ENCODE measurements at places on chromosomes 7 and 10.

DNA sequence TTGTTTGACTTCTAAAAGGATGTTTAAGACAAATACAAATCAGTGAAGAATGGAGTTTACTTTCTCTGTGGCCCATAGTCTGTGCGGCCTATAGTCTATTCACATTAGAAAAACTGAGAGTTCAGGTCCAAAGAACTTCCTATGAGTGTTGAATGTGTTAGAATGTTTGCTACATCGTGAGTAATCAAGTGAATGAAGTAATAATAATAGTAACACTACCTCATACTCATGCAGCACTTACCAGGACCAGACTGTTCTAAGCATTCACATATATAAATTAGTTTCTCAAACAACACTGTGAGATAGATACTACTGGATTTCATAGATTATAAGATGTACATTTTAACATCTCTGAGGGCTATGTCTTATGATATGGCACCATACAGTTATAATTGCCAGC is 70.4 kb downstream of the RALA start:
- no peak for DNase-seq

DNA sequence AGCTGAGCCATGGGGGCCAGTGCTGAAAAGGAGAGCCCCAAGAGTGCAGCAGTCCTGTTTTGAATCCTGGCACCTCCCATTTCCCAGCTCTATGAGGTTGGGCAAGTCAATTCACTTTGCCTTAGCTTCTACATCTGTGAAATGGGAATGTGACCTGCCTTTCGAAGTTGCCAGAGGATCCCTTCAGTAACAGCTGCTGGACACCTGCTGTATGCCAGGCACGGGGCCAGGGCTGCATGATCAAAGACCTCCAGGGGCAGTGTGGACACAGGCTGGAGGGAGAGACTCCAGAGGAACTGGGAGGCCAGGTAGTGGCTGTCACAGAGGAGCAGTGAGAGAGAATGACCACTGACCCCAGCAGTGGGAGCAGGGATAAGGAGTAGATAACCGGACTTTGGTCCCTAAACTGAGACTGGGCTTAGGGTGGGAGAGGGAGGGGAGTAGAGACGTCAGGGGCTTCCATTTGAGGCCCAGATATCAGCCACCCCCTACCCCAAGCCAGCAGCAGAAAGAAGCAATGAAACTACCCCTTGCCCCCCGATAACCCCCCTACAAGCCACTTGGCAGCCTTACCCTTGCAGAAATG is 45.2 kb downstream of the SRRM3 start:
- no peak for DNase-seq

DNA sequence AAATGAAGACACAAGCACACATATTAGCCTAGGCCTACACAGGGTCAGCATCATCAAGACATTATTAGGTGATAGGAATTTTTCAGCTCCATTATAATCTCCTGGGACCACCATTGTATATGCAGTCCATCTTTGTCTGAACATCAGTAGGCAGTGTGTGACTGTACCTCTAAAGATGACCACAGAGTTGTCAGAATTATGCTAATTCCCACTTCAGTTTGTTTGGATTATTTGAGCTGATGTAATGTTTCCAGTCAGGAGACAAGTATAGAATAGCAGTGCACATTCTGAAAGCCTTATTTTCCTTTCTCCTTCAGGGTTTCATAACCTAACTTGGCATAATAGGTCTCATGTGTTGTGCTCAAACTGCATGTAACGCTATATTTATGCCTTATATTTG is 306.4 kb downstream of the NXPH1 start:
- no peak for DNase-seq

DNA sequence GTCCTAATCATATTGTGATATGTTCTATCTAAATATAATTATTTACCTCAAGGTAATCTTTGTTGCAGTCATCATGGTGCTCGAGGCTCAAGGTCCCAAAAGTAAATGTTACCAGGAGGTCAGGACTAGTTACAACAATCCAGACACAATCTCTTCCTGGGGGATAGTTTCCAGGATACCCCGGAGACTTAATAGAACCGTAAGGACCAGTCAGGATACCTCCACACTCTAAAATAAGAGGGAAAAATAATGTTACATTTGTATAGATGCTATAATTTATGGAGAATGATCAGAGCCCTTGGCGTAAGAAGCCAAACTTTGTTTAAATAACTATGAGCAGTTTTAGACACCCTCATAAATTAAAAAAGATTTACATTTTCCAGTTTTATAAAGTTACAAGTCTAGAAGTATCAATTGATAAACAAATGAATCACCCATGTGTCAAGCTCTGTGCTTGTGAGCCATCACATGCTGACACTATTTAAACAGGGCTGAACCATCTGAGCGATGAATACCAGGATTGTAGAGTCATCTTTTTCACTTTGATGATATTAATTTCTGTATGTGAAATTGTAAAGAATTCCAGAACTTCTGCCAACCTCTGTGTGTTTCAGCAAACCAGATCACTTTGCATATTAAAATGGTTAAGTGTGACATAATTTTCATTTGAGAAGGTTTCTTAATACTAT is 41.3 kb downstream of the CUBN start:
- DNase-seq: no peak

- DNase-seq: no peak
Measured at GRCh38 chr7:158470336-158470735, 117.3 kb downstream of the PTPRN2 start.

GRCh38 chr7:135075716-135076115 is 72.2 kb upstream of the TMEM140 start:
- DNase-seq: no peak

DNA sequence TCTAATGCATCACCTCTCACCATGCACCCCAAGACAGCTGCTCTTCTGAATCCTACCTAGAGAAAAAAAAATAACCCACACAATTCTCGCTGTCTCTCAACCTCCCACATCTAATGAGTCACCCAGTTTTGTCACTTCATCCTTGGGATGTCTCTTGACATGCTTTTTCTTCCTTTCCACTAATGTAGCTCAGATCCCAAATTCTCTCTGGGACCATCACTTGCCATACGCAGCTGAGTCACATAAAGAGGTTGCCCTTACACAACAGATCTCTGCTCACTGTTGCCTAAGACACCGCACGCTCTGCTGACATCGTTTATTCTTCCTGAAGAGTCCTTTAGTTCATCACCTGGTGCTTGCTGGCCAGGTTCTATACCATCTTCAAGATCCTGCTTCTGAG is 606.0 kb upstream of the GALNT17 start:
- DNase-seq: no peak

- DNase-seq: no peak
Measured at GRCh38 chr10:86524225-86524962, 2.8 kb upstream of the WAPL start.

- no peak for DNase-seq
Measured at GRCh38 chr7:46424934-46425333, 503.9 kb upstream of the IGFBP3 start.

GRCh38 chr7:30429156-30429530 is 49.4 kb downstream of the NOD1 start:
- DNase-seq: no peak

All from NCI-H2029 (cell line).